Activated T-helper 2 cell treated with anti-CD3 and anti-CD28 coated beads, Interferon-gamma antibody, Interleukin-2, Interleukin-4, amounts not matched to agents 10 μg/mL and 5 μg/mL and 100 μg/mL, durations not matched to agents 14 hours and 24 hours and 36 hours (primary cell): ENCODE measurements at places on chromosomes 3 and 15. TPM values are rescaled to one million over a fixed set of nuclear protein-coding genes. Genes with fewer than 3 reads are reported as not detected.

Gene SLC27A2
- total RNA-seq = 99.5 TPM in 2 replicates

- DNase-seq = no peak
These were observed 82.7 kb downstream of the KCNMB2 start for GRCh38 chr3:178618896-178619295.

DNA sequence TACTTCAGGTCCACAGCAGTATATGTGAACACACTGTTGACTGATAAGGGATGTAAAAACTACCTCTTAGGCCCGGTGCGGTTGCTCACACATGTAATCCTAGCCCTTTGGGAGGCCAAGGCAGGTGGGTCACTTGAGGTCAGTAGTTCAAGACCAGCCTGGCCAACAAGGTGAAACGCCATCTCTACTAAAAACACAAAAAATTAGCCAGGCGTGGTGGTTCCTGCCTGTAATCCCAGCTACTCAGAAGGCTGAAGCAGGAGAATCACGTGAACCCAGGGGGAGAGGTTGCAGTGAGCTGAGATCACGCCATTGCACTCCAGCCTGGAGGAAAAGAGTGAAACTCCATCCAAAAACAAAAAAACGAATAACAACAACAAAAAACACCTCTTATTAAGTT is 194.6 kb upstream of the KCNMB2 start:
- DNase-seq = no peak

Gene NEO1
- total RNA-seq = 9.8 and 12.5 TPM in 2 replicates

DNA sequence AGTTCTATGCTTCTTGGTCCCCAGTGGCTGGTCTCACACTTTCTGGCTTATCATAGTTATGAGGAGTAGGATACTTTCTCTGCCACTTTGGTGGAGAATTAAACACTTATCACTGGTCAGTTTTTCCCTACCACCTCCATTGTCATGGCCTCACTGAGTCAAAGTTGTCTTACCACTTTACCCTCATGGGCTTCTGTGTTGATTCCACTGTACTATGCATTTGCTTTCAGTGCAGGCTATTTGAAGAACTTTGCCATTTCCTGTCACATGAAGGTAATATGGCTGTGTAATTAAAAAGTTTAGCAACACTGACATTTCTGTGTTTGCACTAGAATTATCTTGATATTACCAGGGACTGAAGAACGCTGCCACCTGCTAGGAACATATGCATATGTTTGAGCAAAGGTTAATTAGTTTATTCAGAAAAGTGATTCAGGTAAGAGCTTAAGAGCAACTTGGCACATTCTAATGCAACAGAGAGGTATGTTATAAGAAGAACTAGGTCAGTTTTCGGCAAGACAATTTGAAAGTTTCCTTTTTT is 377.3 kb downstream of the PDCD6IP start:
- DNase-seq = no peak

Gene SLC22A14
- not detected in 2 replicates for total RNA-seq

GRCh38 chr15:75508840-75509532 is 57.5 kb upstream of the SIN3A start:
- no peak for DNase-seq

DNA sequence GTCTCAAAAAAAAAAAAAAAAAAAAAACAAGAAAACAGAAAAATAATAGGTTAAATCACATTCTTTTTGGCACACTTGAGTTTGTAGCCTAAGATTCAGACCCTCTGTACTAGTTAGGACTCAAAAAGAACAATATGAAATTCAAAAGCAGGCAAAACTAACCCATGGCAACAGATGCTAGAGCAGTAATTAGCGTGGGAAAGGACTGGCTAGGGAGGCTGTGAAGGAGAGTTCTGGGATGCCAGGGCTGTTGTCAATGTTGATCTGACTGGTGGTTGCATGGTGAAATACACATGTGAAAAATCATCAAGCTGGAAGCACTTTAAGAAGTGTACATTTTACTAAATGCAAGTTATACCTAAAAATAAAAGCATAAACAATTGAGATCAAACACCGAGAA is 35.6 kb downstream of the KLHL6 start:
- DNase-seq = no peak

- no peak for DNase-seq
These were observed 4.2 kb downstream of the CCDC71 start for GRCh38 chr3:49161808-49162530.

DNA sequence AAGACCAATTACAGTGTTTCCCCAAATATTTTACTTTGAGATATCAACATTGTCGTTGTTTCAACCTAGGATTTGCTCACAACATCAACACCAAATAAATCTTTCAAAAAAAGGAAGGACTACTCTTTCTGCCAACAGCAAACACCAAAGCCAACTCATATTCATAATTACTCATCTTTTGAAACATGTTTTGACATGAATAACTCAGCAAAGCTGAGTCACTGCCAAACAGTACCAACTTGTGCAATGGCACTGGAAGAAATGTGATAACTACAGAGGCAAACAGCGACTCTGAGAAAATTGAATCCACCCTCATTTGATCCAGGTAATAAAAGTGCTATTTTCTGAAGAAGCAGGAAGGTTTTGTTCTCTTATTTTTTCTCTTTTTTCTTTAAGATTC is 67.2 kb downstream of the PEX5L start:
- no peak for DNase-seq

Gene SRGAP3
- 0.71 and 0.85 TPM in 2 replicates for total RNA-seq

Gene SLC24A5
- total RNA-seq = not detected in 2 replicates

Gene ATG7
- 44.1 and 45.2 TPM in 2 replicates for total RNA-seq

DNA sequence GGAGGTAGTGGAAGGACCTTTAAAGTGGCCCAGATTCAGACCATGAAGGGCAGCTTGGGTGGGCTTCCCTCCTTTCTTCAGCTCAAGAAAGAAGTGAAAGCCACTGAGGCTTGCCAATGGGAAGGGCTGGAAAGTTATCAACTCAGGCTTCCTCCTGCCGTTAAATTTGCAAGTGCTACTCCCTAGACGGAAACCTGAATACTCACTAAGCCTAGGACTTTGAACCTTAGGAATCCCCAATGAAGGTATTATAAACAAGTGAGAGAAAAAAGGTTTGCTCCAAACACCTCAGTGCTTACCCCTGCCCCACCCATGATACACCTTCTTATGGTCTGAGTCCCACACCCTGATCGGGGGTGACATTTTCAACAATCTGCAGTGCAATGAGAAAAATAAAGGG is 396.4 kb downstream of the SHQ1 start:
- DNase-seq = no peak

- no peak for DNase-seq
These were observed 57.3 kb upstream of the PLXNA1 start for GRCh38 chr3:126925411-126926171.

Gene PHC3
- 48.3 and 52.0 TPM in 2 replicates for total RNA-seq

DNA sequence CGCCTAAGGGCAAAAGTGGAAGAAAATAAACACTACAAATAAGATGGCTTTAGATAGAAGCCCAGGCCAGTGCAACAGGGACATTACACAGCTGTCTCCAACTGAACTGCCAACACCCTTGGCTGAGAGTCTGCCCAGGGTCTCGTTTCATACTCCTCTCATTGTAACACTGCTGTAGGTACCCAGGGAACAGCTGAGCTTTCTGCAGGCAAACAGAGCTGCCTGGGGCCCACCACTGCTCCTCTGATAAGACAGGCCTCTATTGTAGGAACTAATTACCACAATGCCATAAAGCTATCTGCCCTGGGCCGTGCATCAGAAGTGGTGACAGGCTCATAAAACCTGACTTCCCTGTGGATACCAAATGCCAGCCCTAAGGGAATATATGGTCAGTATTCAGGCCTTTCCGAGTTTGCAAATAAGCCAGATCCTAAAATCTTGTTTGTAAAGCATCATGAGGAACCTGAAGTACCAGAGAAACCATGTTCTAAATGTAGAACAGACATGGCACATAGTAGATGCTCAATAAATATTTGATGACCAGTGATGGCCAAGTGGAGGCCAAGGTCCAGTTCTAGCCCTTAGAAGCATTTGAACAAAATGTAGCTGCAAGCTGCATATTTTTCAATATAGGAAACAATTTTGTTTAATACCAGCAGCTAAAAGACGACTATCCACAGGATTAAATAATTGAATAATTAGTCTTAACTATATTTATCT is 84.3 kb upstream of the NEO1 start:
- no peak for DNase-seq

Gene ARHGAP31
- 13.2 and 14.0 TPM in 2 replicates for total RNA-seq

- DNase-seq = no peak
These were observed 63.2 kb upstream of the IQSEC1 start for GRCh38 chr3:13136426-13136825.

DNA sequence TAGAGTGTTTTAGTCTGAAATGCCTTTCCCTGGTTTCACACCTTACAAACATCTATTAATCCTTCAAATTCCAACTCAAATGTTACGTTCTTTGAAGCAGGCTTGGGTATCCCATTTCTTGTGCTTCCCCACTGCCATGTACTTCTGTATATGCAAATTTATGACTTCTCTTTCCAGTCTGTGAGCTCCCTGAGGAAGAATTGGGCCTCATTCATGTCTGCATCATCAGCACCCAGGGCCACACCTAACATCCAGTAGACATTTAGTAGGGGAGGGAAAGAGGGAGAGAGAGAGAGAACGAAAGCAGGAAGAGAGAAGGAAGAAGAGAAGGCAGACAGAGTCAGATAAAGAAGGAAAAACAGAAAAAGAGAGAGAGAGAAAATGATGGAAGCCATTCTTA is 53.3 kb upstream of the KY start:
- no peak for DNase-seq

DNA sequence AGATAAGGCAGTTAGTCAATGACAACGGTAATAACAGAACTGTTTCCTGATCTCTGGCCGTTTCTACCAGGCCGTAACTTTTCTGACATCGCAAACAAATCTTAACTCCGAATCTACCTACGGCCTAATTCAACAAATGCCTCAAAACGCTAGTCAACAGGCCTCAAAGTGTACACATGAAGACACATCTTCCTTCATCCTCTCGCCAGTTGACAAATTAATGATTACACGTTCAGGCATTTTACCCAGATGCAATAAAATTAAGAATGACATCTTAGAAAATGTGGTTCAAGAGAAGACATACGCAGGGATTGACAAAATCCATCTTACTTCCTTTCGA is 1.5 kb downstream of the SFMBT1 start:
- DNase-seq = no peak

Gene WDR72
- not detected in 2 replicates for total RNA-seq

- DNase-seq = no peak
These were observed 811.2 kb downstream of the SI start for GRCh38 chr3:164267053-164267452.

- DNase-seq = no peak
These were observed 260.7 kb downstream of the OPA1 start for GRCh38 chr3:193853511-193854219.

- DNase-seq = no peak
These were observed 48.4 kb downstream of the SEMA5B start for GRCh38 chr3:122979211-122979610.

- DNase-seq = no peak
These were observed 31.3 kb upstream of the FOXP1 start for GRCh38 chr3:71614869-71615268.

DNA sequence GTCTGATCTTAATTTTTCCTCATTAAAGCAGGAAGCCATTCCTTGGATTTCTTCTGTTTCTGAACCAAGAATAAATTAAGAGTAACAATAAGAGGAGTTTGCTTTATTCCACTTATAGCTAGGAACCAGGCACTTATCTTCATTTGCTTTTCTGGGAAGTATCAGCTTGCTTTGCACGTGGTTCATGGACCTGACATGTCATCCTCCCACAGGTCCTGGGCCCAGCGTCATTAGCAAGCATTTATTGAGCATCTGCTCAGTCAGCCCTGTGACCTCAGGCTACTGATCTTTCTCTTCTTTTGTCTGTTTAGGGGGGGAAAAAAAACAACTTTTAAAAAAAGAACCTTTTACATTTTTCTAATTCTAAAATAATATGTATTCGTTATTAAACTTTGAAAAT is 34.7 kb upstream of the CRTC3 start:
- DNase-seq = no peak

DNA sequence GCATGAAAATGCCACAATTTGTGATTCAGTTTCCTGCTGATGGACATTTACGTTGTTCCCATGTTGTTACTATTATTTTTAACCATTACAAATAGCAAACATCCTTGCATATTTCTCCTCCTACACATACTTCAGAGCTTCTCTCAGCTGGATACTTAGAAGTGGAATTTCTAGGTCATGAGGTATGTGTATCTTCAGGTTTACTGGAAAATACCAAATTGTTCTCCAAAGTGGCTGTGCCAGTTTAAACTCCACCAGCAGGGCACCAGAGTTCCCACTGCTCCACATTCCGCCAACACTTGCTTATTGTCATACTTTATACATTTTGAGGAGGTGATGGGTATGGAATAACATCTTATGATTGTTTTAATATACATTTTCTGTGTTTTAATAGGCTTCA is 45.7 kb downstream of the PRR23E start:
- DNase-seq = no peak

Gene IL17RD
- total RNA-seq = 0.07 and 0.09 TPM in 2 replicates

Gene ACKR4
- not detected in 2 replicates for total RNA-seq

- DNase-seq = no peak
These were observed 469.8 kb downstream of the ZPLD1 start for GRCh38 chr3:102904629-102905028.

GRCh38 chr15:74252291-74252690 is 16.2 kb downstream of the CCDC33 start:
- DNase-seq = no peak

DNA sequence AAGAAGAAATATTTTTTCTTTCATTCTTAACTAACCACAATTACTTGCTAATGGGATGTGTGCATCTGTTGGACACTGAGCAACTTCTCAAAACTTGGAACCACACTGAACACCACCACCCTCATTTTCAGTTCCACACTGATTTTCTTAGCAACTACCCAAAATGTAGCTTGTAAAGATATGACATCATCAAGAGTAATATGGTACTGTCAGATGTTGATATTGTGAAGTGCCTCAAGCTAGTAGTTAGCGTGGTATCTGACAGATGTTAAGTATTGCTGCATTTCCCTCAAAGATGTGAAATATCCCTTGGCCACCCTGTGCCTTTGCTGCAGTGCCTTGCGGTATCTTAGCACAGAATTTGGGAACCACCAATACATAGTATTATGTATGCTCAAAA is 9.3 kb downstream of the RFTN1 start:
- no peak for DNase-seq

DNA sequence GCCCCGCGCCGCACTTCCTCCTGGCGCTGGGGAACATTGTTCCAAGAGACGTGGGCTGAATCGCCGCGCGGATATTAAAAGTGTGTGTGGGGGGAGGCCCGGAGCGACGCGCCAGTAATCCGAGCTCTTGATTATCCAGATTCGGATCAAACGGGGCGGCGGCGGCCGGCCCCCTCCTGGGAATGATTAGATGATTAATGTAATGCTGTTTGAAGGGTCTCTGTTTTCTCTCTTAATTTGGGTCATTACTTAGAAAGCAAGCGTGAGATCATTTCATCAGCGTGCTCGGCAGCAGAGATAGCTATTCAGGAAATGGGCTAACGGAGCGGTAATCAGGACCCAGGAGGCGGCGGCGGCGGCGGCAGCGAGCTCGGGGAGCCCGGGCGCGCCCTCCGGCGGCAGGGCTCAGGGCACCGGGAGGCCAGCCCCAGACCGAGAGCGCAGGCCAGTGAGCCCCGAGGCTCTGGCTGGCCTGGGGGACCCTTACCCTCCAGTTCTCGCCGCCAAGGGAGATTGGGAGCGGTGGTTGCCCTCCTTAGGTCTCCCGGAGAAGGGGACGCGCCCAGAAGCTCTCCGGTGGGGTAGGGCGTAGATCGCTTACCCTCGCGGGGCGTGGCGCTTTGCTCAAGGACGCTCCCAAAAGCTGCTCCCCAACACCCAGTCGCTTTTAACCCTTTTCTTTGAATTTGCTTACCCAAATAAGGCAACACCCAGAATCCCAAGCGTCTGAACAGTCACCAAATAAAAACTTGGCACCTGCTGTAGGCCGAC is 4.5 kb downstream of the FEZF2 start:
- DNase-seq = no peak

Gene IL20RB
- 1.3 TPM in 2 replicates for total RNA-seq
